Omental fat pad (tissue), 4 donors: ENCODE measurements at places on chromosomes 16 and 17. TPM values are rescaled to one million over a fixed set of nuclear protein-coding genes. Genes with fewer than 3 reads are reported as not detected.

- DNase-seq = no peak
Measured at GRCh38 chr17:8053600-8053999, 14.7 kb downstream of the ALOX15B start.

GRCh38 chr16:934178-934577, 36.6 kb downstream of the LMF1 start:
- DNase-seq = no peak

Gene OR4D1
- not detected for total RNA-seq

Gene TAT
- not detected for total RNA-seq

Gene MRPL45
- total RNA-seq = 38.4 TPM

Gene TMC5
- 1.1 TPM for total RNA-seq
